ENCODE measurements at places on chromosomes 12 and 14.

DNA sequence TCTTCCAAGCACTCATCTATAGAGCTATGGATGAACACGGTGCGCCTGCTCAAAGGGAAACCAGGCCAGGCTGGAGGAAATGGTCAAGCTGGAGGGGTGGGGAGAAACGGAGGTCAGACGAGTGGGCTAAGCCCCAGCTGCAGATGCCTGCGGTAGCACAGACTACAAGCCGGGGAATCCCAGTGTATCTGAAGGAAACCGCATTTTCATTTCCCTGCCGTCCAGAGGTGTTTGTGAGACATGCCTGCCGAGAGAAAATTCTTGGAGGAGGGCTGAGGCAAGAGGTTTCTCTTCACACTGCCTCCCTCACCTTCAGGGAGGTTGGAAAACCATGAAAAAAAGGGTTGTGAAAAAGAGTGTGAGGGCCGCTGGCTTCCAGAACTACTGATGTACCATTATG is 102.0 kb upstream of the FOXN3 start:
- DNase-seq = no peak

DNA sequence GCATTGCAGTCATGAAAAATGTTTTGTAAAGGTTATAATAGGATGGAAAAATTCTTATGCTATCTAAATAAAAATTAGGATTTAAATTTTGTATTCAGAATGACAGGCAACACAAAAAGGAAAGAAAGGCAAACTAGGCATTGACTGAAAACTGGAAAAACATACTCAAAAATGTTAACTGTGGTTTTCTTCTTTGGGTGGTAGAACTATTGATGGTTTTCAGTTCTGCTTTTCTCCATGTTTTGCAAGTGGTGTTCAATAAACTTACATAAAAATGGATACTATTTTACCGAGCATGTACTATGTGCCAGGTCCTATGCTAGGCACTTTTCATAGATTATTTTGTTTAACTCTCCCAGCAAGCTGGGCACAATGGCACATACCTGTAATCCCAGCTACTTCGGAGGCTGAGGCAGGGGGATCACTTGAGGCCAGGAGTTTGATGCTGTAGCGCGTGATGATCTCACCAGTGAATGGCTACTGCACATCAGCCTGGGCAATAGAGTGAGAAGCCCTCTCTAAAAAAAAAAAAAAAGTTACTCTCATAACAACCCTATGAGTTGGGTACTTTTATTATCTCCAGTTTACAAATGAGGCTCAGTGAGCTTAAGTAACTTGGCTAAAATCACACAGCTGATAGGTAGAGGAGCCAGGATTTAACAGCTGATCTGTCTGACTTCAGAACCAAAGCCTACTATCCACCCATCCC is 26.3 kb upstream of the TCP11L2 start:
- no peak for DNase-seq

DNA sequence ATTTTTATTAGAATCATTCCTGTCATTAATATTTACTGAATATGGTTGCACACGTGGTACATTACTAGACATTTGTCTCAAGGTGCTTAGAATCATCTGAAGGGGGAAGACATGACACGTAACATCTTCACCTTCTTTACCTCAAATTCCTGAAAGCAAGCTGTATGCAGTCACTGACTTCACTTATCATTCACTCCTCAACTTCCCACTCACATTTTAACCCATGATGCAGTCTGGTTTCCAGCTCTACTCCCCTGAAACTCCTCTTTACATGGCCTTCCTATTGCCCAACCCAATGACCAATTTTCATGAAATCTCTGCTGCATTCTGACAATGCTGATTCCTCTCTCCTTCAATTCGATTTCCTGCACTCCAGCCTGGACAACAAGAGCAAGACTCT is 5.8 kb upstream of the PSMC6 start:
- DNase-seq = no peak

- no peak for DNase-seq
These were observed 83.2 kb downstream of the MYRFL start for GRCh38 chr12:69908203-69908602.

GRCh38 chr12:107761502-107761904 is 566 bp upstream of the PRDM4 start:
- DNase-seq = no peak

- DNase-seq = no peak
These were observed 36.3 kb downstream of the DTX1 start for GRCh38 chr12:113092607-113093408.

DNA sequence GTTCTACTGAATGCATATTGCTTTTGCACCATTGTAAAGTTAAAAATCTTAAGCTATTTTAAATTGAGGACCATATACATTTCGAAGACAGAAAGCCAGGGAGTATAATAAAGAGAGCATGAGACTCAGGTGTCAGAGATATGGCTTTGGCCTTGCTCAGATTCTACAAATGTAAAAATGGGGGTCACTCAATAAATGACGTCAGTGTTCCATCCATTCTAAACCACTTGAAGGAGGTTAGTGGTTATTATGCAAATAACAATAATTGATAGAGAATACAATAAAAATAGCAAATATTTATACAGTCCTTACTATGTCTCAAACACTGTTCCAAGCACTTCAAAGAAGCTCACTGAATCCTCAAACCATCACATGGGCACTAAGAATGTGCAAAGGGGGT is 20.1 kb downstream of the RTN1 start:
- DNase-seq = no peak

- no peak for DNase-seq
These were observed 38.7 kb upstream of the DUSP6 start for GRCh38 chr12:89390802-89391673.

DNA sequence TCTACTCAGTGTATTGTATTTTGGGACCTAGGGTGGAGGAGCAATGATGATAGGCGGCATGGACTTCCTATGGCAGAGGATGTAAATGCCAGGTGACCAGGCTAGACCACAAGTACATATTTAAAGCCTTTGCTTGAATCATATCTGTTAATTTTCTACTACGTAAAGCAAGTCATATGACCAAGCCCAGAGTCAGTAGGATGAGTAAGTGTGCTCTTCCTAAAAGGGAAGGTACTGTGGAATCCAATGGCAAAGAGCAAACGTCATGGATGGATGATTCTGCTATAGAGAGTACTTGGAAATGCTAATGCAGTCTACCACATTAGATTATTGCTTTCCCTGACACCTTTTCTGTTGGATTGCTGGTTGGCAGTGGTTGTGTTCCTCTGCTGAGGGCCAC is 16.8 kb downstream of the GPATCH2L start:
- no peak for DNase-seq

DNA sequence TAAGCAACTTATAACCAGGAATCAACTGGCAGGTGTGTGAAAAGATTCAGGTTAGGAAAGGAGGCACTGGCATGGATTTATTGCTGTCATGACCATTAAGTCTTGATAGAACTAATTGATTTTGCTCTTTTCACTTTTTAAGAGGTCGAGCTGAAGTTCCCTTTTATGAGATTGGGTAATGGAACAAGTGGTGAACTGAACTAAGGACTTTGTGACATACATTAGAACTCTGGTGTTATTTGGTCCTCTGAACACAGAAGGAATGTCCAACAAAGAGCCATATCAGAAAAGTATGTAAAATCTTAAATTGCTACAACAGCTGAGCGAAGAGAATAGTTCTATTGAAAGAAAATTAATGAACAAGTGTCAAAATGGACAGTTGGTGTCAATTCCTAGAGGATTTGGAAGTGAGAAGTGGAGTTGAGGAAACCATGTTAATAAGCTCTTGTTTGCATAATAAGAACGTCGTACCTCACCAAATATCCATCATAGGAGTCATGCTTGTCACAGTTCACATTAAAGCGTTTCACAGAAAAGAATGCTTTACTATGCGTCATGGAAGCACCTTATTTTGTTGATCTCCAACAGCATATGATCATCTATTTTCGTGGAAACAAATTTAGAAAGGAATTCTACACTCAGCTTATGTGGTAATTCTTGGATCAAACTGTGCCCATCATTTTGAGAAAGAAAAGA is 8.4 kb upstream of the MYF6 start:
- no peak for DNase-seq

- DNase-seq = no peak
These were observed 74.7 kb downstream of the DDX51 start for GRCh38 chr12:132069336-132069985.

DNA sequence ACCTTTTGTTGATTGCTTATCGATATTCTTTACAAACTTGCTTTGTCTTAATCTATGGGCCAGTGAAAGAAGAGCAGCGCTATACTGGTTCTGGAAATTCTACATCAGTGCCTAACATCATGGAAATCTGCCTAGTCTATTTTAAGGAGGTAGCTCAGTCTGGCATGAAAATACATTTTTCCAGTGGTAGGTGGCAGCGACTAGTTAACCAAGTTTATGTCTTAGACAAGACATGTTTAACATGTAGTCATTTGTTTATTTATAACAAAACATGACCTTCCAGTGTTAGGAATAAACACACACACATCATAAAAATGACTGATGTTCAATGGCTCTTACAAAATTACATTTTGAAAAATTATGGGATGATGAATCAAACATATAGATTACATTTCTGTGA is 336.0 kb upstream of the SOX5 start:
- DNase-seq = no peak

DNA sequence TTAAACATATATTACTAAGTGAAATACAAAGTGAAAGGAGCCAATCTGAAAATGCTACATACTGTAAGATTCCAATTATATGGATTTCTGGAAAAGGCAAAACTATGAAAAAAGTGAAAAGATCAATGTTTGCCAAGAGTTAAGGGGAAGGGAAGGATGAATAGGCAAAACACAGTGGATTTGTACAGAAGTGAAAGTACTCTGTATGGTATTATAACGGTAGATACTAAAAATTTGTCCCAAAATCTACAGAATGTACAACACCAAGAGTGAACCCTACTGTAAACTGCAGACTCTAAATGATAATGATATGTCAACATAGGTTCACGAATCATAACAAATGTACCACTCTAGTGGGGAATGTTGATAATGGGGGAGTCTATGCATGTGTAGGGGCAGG is 17.8 kb downstream of the EEA1 start:
- DNase-seq = no peak

GRCh38 chr12:21054334-21054733 is 76.7 kb upstream of the SLCO1B1 start:
- no peak for DNase-seq

- no peak for DNase-seq
These were observed 133.6 kb downstream of the TTLL5 start for GRCh38 chr14:75794615-75795038.

DNA sequence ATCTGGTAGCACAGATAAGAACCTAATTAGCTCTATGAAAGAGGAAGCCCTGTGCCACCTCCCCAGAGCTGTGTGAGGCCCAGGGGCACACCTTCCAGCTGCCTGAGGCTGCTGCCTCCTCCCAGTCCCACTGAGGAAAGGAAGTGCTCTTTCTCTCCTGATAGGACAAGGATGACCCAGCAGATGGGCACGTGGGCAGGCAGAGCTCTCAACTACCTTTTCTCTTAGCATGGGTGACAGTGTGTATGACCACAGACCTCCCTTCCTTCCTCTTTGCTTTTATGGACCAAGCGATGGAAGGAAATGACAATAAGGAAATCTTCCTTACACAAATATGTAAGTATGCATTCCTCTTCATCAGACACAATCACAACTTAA is 127.6 kb upstream of the AMIGO2 start:
- DNase-seq = peak; percentile 48

DNA sequence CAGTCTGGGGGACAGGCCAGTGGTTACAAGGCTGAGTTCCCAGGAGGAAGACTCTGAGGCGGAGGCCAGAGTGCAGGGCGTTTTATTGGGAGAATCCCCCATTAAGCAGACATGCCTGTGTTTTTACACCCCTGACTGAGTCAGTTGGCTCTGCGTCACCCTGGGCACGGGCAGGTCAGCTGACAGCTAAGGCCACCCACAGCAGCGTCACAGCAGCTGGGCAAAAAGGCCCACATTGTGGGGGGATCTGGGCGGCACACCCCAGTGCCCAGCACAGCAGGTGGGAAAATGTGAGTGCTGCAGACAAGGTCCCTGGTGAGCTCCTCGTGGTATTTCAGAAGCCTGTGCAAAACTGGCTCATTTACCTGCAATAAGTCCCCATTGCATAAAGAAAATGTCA is 184.7 kb downstream of the AACS start:
- DNase-seq = no peak

DNA sequence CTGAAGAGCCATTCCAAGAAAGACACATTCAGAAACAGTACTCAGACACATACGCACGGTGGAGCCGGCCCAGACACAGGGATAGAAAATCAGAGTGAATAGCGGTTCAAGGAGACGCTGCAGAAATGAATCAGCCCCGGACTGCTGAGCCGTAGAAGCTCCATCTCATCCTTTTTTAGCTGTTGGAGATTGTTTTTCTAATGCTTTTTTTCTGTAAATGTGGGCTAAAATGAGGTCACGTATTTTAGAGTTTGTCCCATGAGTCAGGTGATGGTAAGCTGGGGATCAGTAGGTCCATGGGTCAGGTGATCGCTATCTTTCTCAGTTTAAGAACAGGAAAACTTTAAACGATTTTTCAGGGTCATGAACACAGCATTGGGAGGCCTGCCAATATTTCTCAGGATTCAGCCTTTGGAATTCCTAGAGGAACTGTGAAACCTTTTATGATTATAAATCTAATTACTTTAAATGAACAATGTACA is 202.4 kb downstream of the ITPR2 start:
- no peak for DNase-seq

DNA sequence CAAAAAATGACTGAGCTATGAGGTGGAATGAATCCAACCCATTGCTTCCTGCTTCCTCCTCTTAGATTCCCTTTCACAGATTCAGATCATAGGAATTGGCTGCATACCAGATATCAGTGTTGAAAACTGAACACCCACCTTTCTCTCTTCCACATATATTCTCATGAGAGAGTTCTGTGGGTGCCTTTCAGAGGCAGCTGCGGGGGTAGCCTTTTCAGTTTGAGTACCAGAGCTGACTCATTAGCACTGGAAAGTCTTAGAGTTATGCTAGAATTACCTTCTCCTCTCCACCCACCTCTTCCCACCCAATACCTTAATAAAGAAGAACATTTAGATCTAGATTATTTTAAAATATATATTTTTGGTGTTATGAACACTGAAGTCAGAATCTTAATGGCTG is 495.4 kb upstream of the SEL1L start:
- no peak for DNase-seq

GRCh38 chr12:77493302-77494168 is 337.2 kb upstream of the NAV3 start:
- DNase-seq = no peak

DNA sequence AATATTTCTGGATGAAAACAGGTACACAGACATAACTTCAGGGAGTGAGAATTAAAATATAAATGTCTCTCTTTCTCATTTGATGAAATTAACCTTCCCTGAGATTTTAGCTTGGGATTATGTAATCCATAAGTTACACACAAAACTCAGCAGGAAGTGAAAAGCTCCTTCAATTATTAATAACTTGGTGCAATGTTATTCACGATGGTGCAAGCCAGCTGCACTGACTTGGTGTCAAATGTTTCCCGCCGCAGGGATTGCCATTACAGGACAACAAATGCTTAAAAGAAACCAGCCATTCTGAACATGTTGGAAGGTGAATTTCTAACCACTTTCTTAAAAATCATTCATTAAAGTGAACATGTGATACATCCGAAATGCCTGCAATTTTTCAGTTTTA is 250.4 kb downstream of the FOXN3 start:
- DNase-seq = no peak

Data from CD4-positive, alpha-beta memory T cell (primary cell).